IPS DF 19.7 (cell line): ENCODE measurements at places on chromosomes 11 and 22.

GRCh38 chr11:128522943-128523518 is 64.3 kb downstream of the ETS1 start:
- DNase-seq = no peak

- no peak for DNase-seq
These were observed 88.5 kb downstream of the GRAMD1B start for GRCh38 chr11:123518496-123519054.

DNA sequence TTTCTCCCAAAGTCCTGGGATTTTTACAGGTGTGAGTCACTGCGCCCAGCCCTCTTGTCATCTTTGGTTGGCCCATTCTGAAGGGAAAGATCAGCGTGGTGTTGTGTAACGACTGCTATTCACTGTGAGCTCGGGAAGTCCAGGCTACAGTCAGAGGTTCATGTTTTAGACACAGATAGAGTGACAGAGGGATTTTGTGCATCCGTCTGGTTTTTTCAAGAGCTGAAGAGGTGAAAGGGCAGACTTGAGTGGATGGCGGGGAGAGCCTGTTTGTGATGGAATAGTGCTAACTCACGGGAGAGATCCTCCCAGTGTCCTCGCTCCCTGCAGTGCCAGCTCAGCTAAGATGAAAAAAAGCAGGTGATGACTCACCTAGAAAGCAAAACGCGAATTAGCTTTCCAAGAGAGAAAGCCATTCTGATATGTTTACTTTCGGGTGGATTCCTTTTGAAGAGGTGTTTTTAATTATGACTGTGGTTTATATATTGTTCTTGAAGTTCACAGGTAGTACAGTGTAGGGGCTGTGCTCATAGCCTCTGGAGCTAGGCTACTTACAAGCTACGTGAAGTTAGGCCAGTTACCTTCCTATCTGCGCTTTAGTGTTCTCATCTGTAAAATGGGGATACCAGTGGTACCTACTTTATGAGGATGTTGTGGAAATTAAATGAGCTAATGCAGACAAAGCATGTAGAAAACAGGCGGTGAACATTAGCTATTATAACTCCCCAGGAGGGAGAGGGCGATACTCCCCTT is 67.2 kb downstream of the C11orf91 start:
- DNase-seq = no peak

DNA sequence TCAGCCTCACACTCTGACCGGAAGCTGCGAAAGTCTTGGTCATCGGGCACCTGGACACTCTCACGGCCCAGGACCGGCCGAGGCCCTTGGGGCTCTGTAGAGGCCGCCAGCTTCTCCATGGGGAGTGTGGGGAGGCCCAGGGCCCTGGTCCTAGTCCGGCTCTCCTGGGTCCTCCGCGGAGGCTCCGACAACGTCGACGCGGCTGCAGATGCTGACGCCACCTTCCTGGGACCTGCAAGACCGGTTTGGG is 12.9 kb downstream of the STARD10 start:
- DNase-seq = no peak

DNA sequence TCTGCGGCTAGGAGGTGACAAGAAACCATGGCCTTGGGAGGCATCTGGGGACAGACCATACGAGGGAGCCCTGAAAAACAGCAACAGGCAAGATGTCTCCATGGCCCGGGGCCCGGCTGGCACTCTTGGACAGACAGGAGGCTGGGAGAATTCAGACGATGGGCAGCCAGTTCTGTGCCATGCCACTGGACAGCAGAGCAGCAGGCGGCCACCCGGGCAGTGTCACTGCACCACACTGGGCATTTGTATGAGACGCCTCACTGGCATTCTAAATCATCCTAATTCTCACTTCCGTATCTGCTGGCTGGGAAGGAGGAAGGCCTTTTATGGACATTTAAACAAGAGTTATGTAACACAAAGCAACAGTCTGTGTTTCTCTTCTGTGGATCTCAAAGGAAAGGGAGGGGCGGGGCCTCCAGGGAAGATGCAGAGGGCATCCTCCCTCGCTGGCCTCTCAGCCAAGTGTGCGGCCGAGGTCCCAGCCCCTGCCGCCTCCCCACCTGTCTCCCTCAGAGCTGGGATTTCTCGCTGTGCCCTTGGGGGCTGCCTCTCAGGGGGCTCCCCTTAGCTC is 350.3 kb downstream of the SHANK2 start:
- DNase-seq = no peak
